Urinary bladder (tissue), 4 donors: ENCODE measurements at places on chromosomes 3 and 15. TPM values are rescaled to one million over a fixed set of nuclear protein-coding genes. Genes with fewer than 3 reads are reported as not detected.

Gene KLHL40
- 3.5 TPM for total RNA-seq

Gene BTLA
- total RNA-seq, result 2.2 TPM

Gene CCNB2
- total RNA-seq, result 18.2 TPM

Gene SPINK8
- not detected for total RNA-seq

Gene FBXO40
- total RNA-seq, result not detected

Gene ZNF619
- total RNA-seq, result 7.6 TPM

Gene RASL12
- total RNA-seq, result 54.6 TPM

Gene GOLGA8J
- total RNA-seq, result not detected

Gene GOLGA6B
- total RNA-seq, result 0.26 TPM
